Muscle of arm (tissue), 14 donors: ENCODE measurements at places on chromosomes 2 and 18.

DNA sequence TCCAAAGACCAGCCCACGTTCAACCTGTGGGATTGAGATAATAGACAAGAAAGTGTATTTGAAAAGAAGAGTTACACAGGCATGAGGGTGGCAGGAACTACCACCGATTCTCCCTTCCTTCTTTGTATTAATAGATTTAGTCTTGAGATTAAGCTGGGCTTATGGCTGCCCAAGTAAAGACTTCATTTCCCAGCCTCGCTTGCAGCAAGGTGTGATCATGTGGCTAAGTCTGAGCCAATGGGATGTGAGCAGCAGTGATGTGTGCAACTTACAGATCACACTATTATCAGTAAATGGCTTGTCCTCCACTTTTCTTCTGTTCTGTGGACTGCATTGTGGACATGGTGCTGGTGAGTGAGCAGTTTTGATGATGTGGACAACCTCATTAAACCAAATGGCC is 101.7 kb downstream of the POLR1A start:
- no peak for DNase-seq

GRCh38 chr2:135768863-135769262 is 27.2 kb downstream of the UBXN4 start:
- DNase-seq = no peak

GRCh38 chr2:161386228-161386824 is 29.8 kb upstream of the TBR1 start:
- no peak for DNase-seq

GRCh38 chr2:85994897-85995647 is 106.3 kb upstream of the ST3GAL5 start:
- DNase-seq = no peak

DNA sequence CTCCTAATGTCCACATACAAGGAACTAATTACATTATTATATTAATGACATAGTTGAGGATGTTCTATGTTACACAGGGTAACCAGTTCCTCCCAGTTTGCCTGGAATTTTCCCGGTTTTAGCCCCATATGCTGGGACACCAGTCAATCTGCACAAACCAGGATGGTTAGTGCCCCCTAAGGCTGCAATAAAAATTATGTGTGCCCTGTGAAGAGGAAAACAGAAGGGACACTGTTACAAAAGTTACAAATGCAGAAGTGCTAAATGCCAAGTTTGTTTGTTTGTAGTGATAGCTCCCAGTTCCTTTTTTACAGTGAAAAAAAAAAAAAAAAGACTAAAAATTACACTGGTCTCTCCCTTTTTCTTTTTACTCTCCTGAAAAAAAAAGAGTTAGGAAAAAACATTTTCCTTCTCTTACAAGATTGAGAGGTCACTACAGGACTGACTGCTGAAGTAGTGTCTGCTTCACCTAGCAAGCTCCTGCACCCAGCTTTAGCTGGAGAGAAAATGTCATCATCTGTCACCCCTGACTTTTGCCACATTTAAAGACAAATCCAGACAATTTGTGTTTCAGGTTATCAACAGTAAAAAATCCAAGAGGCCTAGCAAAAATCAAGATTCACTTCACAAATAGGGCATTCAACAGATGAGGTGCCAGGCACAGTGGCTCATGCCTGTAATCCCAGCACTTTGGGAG is 3.2 kb downstream of the ANKRD44 start:
- DNase-seq = no peak
